A172 (cell line): ENCODE measurements at places on chromosomes 11 and 22. TPM values are rescaled to one million over a fixed set of nuclear protein-coding genes. Genes with fewer than 3 reads are reported as not detected.
A peak's percentile ranks its signal among the peaks of the same experiment; 100 is the strongest.

GRCh38 chr22:49881856-49882255 lies 28.2 kb downstream of the ZBED4 start:
- no peak for DNase-seq

GRCh38 chr11:61949169-61950034 lies 749 bp upstream of the BEST1 start:
- DNase-seq, result peak; percentile 79

DNA sequence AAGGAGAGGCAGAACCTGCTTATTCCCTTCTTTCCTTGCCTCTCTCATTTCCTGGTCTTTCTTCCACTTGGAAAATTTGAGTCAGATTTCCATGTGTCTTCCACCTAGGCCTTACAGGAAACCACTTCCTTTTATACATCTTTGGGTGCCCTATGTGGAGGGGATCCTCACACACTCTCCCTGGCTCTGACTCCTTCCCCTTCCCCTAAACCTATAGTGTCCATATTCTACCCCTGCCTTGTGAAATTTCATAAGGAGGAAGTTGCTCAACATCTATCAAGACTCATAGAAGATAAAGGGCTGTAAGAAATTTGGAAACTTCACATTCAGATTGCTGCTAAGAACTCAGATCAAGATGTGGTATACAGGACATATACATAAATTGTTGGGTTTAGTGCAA lies 20.4 kb downstream of the TUG1 start:
- no peak for DNase-seq

The CCDC73 gene
- not detected in 2 replicates for total RNA-seq

The CCDC15 gene
- total RNA-seq, result 3.7 and 4.1 TPM in 2 replicates

The SERPINH1 gene
- 387 and 394 TPM in 2 replicates for total RNA-seq

DNA sequence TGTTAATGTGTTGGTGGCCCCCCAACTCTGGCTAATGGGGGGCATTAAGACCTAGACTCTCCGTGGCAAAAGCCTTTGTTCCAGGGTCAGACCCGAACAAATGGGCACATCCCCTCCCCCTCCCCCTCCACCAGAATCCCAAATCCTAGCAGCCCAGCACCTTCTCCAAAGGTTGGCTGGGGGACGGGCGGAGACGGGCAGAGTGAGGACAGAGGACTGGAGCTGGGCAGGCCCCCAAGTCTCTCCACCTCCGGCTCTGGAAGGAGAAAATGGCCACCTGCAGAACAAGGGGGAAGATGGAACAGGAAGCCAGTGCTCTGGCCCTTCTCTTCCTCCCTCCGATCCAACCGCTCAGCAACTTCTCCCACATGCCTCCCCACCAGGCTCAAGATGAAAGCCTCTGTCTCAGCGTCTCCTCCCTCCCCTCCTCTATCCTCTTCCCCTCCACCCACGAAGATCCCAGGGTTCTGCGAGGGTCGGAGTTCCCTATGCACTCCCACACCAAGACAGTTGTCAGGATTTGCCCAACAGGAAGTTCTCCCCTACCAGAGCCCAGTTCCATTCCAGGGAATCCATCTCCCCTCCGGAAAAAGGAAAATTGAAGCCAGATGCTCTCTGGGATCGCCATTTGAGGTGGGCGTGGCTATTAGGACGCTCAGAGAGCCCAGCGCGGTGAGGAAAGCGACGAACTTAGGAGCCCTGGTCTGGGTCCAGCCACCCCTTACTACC lies 20.1 kb downstream of the ADA2 start:
- no peak for DNase-seq

DNA sequence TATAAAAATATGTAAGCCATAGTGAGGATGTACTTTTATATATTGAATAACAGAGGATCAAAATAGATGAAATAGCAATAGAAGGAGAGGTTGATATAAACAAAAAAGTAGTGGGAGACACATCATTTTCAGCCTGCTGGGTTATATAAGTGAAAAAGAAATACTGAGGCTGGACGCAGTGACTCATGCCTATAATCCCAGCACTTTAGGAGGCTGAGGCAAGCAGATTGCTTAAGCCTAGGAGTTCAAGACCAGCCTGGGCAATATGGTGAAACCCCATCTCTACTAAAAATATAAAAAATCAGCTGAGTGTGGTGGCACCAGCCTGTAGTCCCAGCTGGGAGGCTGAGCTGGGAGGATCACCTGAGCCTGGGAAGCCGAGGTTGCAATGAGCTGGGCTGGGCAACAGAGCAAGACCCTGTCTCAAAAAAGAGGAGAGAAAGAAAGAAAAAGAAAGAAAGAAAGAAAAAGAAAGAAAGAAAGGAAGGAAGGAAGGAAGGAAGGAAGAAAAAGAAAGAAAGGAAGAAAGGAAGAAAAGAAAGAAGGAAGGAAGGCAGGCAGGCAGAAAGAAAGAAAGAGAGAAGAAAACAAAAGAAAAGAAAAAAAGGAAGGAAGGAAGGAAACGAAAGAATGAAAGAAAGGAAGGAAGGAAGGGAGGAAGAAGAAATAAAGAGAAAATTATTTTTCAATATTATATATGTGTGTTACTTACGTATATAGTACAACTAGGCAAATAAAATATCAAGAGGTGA lies 7.0 kb upstream of the P2RY2 start:
- no peak for DNase-seq

DNA sequence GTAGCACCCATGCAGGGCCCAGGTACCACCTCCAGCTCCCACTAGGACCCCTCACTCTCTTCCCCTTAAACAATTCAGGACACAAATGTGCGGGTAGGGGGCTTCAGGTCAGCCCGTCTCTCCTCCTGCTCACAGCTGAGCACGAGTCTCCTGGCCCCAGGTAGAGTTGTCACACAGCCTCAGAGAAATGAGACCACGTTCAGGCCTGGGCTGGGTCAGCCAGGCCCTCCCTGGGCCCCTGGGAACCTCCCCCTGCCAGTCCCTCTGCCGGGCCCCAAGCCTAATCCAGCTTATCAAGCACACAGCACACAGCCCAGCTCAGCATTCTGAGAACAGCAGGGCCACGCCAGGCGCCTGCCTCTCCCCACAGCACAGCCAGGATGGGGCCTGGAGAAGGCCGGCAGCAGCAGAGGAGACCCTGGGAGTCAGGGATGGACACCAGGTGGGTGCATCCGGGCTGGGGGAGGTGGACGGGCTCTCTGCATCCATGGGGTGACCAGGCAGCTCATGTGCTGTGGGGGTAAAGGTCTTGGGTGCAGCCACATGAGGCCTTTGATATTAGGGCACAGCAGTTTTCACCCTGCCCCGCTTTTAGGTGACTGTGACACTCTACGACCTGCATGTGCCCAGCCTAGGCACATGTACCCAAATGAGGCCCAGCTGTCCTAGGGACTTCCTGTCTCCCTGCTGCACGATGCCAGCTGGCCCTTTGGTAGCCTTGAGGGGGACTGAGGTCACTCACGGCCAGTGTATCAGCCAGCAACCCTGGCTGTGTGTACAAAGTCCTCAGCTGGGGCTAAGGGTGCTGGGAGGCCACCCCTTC lies 87.0 kb downstream of the MORC2 start:
- DNase-seq, result no peak

The OSBP2 gene
- 4.7 and 6.5 TPM in 2 replicates for total RNA-seq
